ENCODE measurements at places on chromosomes 12 and 14.

DNA sequence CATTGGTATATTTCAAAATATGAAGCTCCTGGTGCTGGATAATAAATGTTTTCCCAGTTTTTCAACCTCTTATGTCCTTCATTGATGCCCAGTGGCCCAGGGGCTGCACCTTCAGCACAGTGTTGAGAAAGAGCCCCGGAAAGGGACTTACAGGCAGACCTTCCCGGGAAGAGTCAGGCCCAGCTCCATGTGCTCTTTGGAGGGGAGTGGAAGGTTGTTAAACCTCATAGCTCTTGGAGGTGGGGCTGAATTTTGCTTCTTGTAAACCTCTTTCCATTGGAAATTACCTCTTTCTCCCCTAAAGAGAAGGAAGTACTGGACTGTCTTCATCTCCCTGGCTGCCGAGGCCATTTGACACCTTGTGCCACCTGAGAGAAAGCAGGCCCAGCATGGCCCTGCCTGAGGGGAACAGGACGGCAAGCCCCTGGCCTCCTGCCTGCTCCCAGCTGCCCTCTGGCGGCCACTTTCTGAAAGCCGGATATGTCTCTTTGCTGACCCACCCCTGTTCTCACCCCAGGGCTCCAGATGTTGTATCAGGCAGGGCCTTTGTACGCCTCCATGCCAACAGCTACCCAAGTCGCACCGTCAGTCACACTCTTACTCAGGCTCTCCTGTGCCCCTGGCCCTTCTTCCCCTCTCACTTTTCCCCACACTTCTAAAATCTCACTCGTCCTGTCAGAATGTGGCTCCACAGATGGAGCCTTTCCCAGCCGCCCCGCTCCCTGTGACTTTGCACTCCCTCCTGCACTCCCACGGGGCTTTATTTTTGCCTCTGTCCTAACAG lies 43.0 kb downstream of the EVL start:
- DNase-seq, result no peak

GRCh38 chr14:34997762-34998161 lies 15.0 kb downstream of the SRP54 start:
- DNase-seq, result no peak

- DNase-seq, result no peak
Observed at GRCh38 chr12:47921907-47922306, 17.1 kb upstream of the VDR start.

GRCh38 chr12:65728848-65729793 lies 95.2 kb upstream of the HMGA2 start:
- DNase-seq, result no peak

- no peak for DNase-seq
Observed at GRCh38 chr12:91333966-91334365, 151.3 kb upstream of the DCN start.

DNA sequence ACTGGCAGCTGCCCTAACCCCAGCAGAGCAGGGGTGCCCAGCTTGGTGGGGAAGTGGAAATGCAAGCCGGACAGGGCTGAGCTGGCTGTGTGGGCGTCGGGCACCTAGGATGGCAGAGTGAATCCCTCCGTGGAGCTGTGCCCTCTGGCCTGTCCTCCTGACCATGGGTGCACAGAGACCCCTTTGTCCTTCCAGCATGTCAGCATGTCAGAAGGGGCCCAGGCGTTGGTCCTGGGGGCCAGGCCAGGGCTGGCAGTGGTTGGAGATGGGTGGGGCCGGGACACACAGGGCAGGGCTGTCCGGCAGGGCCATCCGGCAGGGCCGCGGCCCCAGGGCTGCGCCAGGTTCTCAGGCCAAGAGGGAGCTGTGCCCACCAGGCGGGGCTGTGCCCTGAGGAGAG lies 8.8 kb upstream of the TEX22 start:
- no peak for DNase-seq

DNA sequence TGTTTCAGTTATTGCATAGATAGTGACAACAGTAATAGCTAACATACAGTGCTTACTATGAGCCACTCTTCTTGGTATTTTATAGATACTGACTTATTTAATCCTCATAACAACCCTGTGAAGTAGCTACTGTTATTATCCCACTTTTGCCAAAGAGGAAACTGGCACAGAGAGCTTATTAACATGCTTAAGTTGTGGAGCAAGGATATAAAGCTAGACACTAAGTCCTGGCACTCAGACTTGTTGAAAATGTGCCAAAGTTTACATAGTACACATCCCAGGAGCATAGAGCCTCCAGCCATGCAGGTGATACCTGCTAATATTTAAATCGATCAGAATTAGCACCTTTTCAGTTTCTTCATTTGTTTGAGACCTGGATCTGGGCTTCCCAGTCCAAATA lies 41.8 kb downstream of the VEZT start:
- DNase-seq, result no peak

- DNase-seq, result no peak
Observed at GRCh38 chr14:67853715-67854114, 34.1 kb downstream of the RAD51B start.

- DNase-seq, result no peak
Observed at GRCh38 chr14:54570047-54570446, 3.1 kb downstream of the SAMD4A start.

DNA sequence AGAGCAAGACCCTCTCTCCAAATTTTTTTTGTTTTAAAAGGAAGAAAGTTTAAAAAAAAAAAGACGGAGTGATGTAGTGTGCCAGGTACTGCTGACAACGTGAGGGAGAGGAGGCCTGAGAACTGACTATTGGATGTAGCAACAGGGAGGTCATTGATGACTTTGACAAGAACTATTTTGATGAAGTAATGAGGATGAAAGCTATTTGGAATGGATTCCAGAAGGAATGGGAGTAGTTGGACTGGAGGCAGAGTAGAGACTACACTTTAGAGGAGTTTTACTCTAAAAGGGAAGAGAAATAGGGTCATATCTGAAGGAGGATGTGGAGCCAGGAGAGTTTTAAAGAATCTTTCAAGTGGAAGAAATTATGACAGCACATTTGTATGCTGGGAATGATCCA lies 27.8 kb upstream of the SLC38A2 start:
- no peak for DNase-seq

DNA sequence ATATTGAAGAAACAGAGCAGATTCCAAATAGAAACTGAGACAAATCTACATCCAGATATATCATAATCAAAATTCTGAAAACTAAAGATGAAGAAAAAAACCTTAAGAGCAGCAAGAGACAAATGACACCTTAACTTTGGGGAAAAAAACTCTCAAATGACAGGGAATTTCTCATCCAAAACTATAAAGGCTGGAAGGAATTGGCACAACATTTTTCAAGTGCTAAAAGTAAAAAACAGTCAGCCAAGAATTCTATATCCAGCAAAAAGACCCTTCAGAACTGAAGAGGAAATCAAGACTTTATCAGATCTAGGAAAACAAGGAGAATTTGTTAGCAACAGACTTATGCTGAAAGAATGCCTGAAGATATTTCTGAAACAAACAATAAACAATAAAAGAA lies 90.3 kb upstream of the RASSF8 start:
- no peak for DNase-seq

DNA sequence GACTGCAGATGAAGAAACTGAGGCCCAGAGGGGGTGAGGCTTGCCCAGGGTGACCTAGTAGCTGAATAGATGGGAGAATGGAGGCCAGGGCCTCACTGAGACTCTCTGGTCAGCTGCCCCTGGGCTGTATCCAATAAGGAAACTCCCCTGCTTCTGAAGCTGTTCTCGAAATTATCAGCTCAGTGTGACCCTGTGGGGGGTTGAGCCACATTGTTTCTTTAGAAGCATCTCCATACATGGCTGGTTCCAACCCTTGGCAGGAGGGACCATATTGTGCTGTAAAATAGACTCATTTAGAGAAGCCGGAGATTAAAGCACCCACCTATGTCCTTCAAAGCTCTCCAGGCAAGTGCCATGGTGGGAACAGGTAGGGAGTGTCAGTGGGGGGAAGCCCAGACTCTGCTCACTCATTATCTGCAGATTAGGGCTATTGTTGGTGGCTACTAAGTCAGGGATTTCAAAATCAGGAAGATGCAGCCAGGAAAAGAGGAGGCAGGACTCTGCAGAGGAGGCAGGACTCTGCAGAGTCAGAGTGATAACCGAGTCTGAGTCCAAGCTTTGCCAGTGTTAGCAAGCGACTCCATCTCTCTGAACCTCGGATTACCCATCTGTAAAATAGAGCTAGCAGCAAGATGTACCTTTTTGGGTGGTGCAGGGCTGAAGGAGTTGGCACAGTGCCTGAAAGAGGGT lies 3.5 kb downstream of the SERPINA5 start:
- no peak for DNase-seq

GRCh38 chr12:66829660-66830325 lies 150.9 kb upstream of the GRIP1 start:
- DNase-seq, result no peak

GRCh38 chr12:12954356-12954755 lies 2.4 kb upstream of the GPRC5D start:
- DNase-seq, result no peak

DNA sequence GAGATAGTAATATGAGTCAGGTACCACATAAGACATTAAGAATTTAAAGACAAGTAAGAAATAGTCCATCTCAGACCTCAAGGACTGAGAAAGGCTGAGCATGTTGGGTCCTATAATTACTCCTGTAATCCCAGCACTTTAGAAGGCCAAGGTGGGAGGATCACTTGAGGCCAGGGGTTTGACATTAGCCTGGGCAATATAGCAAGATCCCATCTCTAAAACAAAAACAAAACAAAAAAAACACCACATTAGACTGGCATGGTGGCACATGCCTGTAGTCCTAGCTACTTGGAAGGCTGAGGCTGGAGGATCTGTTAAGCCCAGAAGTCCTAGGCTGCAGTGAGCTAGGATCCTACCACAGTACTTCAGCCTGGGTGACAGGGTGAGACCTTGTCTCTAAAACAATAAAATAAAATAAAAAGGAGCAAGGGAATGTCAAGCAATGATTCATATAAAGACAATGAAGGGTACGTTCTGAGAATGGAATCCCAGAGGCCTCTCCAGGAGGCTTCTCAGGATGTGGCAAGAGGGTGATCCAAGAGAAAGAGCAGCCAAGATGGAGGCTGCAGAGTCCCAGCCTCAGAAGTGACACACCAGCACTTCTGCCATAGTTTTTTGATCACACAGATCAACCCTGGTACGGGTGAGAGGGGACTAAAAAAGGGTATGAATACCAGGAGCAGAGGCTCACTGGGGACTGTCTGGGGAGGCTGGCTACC lies 206.4 kb downstream of the CRADD start:
- no peak for DNase-seq

DNA sequence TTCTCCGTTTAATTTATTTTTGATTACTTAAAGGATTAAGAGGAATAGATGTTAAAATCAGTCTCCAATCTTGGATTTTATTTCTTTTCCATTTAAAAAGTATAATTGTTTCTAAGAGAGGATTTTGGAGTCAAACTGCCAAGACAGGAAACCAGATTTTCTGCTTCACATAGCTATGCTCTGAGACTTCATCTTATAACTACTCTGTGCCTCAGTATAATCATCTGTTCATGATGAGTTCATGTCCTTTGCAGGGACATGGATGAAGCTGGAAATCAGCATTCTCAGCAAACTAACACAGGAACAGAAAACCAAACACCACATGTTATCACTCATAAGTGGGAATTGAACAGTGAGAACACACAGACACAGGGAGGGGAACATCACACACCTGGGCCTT lies 9.0 kb upstream of the TAS2R31 start:
- DNase-seq, result no peak

GRCh38 chr12:114396153-114396868 lies 9.6 kb downstream of the TBX5 start:
- no peak for DNase-seq

- no peak for DNase-seq
Observed at GRCh38 chr14:79656056-79656455, 555.2 kb downstream of the DIO2 start.

DNA sequence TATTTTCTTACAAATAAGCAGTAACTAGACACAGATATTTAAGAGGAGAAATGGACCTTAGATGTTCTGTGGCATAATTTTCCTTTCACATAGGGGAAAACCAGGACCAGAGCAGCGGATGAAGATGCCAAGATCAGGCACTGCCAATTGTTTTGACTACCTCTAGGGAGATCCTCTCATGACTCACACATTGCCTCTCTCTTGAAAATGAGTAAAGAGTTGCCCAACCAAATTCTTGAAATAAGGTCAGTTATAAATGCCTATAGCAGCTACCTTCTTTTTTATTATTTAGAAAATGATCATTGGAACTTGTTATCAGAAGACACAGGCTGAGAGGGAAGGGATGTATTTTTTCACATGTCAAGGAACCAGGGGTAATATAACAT lies 263.4 kb upstream of the PLEKHG7 start:
- DNase-seq, result peak; percentile 32

DNA sequence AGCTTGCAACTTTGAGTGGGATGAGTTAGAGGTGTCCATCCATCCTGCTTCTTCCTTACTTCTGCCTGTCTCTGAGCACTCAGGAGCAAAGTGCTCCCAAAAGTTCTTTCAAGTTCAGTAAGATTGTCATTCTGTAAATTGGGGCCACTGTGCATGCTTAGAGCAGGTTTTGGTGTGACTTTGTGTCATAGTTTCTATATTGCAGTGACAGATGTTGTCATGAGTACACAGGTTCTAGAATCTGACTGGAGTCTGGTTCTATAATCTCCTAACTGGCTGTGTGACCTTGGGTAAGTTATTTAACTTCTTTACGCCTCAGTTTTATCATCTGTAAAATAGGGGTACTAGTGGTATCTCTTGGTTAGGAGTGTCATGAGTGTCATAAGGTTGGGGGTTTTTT lies 202.7 kb upstream of the BCL2L14 start:
- DNase-seq, result no peak

DNA sequence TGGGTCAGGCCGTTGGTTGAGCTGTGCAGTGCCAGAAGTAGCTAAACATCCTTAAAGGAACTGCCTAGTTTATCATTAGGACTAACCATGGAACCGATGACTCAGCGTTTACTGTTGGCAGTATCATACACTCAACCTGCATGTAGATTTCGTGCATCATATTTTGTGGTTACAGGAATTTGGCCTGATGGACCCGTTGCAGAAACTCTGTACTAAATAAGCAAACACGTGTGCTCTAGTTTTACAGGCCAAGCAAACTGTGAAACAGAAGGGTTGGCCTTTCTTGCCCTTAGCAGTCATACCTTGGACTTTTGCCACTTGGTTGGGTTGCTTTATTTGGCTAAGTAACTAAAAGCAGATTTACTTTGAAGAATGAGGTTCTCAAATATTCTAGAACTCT lies 35.6 kb downstream of the DGLUCY start:
- peak; percentile 95 for DNase-seq

DNA sequence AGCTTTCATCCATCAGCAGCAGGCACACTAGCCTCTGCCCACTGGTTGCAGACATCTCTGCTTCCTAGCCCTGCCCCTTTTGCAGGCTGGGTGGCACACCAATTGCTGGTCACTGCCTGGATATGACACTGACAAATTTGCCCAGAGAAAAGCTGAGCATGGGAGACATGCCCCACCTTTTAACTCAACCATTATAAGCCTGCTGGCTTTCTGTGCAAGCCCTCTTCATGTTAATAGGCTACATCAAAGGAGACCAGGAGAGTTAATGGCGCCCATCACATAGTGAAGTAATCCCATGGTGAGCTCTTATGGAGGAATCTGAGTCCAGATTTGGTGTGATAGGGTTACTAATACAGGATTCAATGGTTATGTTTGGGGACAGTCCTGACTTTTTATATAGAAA lies 139.2 kb downstream of the KICS2 start:
- no peak for DNase-seq
